ENCODE measurements at places on chromosomes 1 and 21.

DNA sequence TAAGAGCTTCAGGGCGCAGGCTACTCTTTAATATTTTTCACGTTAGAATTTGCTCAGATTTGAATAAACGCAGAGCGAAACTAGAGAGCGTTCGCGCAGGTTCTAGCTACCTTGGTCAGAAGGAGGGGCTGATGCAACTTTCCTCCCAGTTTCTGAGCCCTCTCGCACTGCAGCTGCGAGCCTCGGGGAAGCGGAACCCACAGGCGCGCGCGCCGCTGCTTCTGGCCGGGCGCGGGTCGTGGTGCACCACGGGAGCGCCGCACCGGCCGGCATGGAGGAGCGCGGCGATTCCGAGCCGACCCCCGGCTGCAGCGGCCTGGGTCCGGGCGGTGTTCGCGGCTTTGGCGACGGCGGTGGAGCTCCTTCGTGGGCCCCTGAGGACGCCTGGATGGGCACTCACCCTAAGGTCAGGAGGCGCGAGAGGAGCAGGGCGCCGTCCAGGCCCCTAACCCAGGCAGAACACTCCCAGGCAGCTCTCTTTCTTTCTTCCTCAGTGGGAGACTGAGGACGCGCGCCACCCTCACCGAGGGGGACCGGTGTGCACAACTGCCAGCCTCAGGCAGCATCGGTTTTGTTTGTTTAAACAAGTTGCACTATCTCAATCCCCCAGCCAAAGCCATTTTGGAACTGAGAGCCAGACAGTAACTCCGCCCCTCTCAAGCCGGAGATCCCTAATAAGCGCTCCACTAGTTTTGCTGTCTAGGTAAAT is at the start of gene TSEN15:
Gene TSEN15, plus strand, starts transcription at position 246 of the 709 bp plus-strand sequence. Its CDS starts 26 bp downstream, at position 272.
- DNase-seq, result peak; percentile 70

- no peak for DNase-seq
These were observed 127.0 kb upstream of the VAMP3 start for GRCh38 chr1:7644086-7644485.

- no peak for DNase-seq
These were observed 228.8 kb upstream of the B3GALT2 start for GRCh38 chr1:193415256-193415655.

DNA sequence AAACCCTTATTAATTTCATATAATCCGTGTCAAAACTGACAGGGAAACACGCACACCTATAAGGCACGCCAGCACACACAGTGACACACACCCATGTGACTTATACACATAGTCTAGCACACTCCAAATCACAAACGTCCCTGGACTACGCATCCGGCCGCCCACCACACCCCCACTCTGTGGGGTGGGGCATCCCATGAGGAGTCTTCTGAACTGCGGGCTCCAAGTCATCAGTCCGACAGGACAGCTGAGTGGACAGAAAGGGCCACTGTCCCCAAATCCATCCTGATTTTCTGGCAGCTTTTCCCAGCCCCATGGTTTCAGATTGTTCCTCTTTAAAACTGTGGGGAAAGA is 829 bp downstream of the PEA15 start:
- DNase-seq, result peak; percentile 26

- DNase-seq, result no peak
These were observed 13.7 kb downstream of the ACTA1 start for GRCh38 chr1:229420224-229420623.

DNA sequence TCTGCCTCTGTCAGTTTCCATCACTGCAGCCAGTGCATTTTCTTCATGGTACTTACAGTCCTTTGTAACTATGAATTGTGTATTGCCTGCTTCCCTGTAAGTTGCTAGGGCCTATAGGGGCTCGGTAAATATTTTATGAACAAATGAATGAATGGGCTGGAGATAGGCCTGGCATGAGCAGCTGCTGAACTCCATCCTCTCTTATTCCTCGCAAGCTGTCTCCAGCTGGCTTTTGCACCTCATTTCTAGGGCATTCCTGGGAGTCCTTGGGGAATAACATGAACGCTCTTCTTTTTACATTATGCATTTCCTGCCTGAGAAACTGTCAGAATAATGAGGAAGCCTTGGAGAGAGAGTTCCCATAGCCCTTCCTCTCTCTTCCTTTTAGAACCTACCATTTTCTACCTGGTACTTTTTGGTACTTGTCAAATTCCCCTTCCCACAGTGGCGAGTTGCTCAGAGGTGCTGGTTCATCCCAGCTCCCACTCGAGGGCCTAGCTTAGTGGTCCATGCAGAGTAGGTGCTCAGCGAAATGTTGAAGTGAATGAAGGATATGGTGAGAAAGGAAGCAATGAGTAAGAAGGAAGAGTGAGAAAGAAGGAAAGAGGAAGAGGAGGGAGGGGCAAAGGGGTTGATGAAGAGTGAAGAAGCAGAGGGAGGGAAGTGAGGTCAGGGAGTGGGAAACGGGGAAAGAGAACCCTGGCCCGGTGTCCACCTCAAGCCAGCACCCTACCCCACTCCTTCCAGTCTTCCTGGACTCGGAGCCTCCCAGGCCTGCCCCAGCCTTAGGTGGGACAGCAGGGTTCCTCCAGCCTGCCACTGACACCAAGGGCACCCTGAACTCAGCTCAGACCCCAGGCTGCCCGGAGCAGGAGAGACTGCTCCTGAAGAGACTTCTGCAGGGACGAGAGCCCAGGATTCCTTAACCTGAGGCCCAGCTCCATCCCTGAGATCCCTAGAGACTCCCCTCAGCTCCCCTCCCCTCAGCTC is 29.6 kb downstream of the KCNC4 start:
- no peak for DNase-seq

- DNase-seq, result no peak
These were observed 1.1 kb downstream of the TMPRSS2 start for GRCh38 chr21:41506611-41507520.

DNA sequence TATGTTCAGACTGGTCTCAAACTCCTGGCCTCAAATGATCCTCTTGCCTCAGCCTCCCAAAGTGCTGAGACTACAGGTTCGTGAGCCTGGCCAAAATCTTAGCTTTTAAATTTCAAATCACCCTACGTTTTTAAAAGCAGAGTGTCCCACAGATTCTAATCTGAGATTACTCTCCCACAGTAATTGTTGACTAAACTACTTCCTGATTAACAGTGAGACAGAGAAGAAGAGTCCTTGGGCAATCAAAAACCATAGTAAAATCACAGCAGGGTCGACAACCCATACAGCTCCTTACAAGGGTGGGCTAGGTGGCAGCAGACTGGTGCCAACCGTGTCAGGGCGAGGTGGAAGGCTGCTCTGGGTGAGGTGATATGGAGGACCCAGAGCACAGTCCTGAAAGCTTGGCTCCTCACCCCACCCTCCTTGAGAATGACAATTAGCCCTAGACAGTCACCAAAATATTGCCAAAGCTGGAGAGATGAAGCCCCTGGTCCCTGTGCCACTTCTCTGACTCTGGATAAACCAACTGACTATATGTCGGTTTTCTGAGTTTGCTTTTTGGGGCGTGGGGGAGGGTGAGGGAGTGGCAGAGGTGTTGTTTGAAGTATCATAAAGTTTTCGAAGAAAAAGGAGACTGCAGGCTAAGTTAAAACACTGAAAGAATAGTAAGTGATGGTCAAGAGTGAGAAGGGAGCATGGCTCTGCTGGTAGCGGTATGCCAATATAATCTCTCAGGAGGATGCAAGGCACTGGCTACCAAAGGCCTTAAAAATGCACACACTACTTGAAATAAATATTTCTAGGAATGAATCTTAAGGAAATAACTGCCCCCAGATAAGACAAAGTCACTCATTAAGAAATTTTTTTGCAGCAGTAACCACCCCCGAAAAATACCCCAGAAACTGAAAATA is 86.8 kb downstream of the SLC45A1 start:
- no peak for DNase-seq

DNA sequence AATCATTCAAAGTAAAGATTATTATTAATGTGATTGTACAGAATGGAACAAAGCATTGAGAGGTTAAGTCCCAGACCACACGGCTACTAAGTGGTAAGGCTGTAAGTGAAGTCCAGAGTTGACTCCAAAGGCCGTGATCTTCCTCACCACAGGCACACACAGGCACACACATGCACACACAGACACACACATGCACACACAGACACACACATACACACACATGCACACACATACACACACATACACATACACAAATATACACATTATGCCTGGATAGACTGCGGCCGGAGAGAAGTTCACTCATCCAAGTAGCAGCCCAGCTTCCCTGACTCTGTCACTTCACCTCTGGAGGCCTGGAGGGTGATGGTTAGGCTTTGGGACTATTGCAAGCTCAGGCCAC is 121.9 kb downstream of the HLX start:
- no peak for DNase-seq

DNA sequence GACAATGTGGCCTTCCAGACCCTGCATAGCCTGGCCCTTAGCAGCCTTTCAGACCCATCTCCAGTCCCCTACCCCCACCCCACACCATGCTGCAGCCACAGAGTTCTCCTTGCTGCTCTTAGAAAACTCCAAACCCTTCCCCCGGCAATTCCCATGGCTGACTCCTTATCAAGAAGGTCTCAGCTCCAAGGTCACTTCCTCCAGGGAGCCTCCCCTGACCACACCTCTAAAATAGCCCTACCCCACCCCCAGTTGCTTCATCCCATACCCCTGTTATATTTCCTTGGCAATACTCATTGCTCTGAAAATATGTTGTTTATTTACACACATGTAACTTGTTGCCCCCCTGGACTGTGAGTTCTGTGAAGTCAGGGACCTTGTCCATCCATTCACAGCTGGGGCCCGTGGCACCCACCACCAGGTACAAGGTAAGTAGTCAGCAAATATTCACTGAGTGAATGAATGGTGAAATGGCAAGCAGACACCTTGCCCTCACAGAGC is 4.3 kb upstream of the ADGRB2 start:
- no peak for DNase-seq

- DNase-seq, result no peak
These were observed 81.1 kb downstream of the RRAGC start for GRCh38 chr1:38778521-38778920.

DNA sequence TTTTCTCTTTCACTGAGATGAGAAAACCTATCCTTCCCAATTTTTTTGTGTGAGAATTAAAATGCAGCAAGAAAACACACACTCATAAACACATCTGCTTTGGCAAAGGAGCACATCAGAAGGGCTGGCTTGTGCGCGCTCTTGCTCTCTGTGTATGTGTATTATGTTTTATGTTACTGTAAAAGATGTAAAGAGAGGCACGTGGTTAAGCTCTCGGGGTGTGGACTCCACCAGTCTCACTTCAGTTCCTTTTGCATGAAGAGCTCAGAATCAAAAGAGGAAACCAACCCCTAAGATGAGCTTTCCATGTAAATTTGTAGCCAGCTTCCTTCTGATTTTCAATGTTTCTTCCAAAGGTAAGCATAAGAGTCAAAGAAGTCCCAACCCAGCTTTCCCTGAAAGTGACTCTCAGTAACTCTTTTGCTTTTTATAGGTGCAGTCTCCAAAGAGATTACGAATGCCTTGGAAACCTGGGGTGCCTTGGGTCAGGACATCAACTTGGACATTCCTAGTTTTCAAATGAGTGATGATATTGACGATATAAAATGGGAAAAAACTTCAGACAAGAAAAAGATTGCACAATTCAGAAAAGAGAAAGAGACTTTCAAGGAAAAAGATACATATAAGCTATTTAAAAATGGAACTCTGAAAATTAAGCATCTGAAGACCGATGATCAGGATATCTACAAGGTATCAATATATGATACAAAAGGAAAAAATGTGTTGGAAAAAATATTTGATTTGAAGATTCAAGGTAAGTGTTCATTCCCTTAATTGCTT is at the start of gene CD2:
Gene CD2, plus strand, starts transcription at position 233 of the 780 bp plus-strand sequence. Its CDS starts 63 bp downstream, at position 296.
- no peak for DNase-seq

Measured in activated T-cell treated with anti-CD3 and anti-CD28 coated beads for 1 hour (primary cell).